KG1 (cell line): ENCODE measurements at places on chromosomes 4 and X.

- no peak for DNase-seq
These were observed 180.3 kb upstream of the MBNL3 start for GRCh38 chrX:132669142-132669541.

- no peak for DNase-seq
These were observed 84.2 kb upstream of the EGFL6 start for GRCh38 chrX:13485167-13485566.

DNA sequence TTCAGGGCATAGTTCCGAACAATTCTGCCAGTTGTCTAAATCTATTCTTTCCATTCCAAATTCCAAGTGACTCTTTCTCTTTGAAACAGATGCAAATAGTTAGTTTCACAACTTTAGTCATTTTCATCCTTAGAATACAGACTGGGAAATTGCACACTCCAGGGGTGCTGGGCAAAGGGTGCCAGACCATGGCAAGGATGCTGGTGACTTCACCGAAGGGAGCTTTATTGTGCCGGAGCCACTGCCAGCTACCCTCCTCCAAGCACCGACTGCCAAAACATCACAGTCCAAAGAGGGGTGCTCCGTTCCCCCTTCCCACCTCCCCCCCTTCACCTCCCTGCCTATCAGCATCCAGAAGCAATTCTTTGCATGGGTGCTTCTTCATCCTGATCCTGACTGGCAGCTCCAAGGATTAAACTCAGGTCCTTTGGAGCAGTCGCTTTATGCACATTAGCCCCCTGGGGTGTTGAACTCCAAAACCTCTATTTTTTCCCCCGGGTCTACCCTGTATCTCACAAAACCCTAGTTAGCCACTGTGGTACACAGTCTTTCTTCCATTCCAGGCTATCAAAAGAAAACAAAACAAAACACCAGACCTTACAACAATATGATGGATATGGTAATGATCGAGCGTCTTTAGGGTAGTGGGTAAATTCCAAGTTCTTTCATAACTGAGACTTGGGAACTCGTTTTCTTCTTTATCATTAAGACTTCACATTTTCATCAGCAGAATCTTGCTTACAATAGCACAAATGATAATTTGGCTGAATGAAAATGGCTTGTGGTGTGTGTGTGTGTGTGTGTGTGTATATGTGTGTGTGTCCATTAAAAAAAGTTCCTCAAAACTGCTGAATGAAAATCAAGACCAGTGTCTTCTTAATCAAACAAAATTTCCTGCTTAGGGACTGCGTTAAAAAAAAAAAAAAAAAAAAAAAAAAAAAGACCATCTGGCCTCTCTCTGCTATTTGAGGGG is 28.7 kb downstream of the MID1 start:
- no peak for DNase-seq

DNA sequence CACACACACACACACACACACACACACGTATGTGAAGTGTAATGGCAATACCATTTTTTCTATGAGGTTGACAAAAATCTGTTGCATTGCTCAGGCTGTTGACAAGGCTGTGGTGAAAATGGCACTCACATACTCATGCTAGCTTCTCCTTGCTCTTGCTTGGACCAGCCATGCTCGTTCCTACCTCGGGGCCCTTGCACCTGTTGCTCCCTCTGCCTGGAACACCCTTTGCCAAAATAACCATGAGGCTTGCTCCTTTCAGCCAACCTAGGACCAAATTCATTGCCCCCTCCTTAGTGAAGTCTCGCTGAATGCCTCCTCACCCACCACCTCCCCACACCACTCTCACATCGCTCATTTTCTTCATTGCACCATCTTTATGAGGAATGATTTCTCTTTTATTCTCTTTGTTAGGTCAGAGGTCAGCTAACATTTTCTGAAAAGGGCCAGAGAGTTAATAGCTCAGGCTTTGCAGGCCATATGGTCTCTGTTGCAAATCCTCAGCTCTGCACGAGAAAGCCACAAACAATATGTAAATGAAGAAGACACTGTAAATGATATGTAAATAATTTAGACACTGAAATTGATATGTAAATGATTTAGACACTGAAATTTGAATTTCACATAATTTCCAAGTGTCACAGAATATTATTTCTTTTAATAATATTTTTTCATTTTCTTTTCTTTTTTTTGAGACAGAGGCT is 13.3 kb downstream of the SLC38A5 start:
- no peak for DNase-seq

DNA sequence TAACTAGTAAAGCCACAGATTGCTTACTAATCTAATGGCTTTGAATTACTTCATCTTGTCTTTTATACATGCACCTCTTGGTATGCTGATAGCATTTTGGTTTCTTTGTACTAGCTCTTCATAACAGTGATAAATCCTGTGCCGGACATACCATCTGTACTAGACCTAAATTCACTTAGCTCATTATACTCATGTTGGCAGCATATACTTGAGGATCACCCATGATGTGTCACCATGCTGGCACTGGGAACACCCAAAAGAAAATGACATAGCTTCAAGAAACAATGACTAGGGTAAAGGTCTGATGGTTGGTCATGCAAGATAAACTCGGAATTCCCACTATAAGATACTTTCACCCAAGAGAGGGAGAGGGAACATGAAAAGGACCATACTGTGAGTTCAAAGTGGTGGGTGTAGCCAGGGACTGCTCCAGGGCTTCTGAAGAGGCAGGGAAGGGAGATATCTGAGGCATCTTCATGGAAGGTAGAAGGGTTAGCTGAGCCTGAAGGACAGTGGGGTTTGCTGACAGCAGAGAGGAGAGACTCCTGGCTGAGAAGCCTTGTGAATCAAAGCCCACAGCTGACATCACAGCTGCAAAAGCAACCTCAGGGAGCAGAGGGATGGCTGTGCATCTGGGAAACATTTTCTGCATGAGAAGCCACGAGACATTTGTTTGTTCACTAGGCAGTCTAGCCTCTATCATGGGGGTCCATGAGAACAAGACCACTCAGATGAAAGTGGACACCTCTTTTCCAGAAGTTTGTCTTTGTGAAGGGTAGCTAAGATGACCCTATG is 314.2 kb downstream of the RAB28 start:
- DNase-seq: no peak

GRCh38 chrX:46327566-46328115 is 217.6 kb downstream of the ZNF674 start:
- no peak for DNase-seq

DNA sequence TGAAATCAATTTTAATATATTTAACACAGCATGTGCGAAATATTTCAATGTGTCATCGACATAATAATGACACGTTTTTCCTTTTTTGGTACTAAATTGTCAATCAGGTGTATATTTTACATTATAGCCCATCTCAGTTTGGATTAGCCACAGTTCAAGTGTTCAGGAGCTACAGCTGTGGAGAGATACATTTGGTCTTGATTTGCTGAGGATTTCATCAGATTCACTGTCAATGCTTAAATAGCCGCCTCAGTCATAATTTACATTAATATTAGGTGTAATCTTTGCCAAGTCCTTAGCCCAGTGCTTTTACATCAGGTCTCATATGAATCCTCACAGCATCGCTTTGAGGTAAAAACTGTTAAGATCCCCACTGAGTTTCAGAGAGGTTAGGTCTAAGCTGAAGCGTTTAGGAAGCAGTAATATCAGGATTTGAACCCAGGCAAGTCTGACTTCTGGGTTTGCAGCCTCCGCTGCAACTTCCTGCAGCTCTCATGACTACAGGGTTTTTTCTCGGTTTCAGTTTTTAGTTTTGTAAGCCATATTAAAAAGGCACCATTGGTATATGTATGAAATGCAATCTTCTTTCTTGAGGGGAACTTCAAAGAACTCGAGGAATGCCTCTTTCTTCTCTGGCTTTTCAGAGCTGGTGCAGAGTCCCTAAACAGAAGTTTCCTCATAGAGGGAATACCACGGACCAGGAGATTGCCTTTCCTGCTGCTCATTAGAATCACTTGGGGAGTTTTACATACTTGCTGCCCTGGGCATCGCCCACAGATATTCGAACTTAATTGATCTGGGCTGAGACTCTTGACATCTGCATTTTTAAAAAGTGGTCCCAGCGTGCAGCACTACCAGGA is 6.4 kb downstream of the MTM1 start:
- DNase-seq: no peak

DNA sequence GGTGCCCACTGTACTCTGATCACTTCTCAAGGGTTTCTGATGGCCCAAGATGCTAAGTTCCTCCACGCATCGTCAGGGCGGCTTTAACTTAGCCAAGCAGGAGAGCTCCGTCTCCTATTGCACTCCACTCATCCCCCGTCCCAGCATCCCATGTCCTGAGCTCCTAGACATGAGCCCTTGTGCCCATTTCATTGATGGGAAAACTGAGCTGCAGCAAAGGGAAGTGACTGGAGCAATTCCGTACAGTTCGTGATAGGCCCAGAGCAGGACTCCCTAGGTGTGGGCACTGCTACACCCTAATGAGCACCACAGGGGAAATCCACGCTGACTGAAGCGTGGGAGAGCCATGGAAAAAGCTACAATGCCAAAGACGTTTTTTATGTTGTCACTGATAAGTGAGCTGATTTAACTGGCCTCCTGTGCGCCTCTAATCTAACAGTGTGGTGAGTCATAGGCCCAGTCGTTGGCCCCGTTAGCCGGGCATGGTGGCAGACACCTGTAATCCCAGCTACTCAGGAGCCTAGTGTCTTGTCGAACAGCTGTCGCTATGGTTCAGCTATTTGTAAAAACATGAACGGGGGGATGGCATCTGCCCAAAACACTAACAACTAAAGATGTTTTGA is 14.9 kb downstream of the NSDHL start:
- no peak for DNase-seq

- no peak for DNase-seq
These were observed 54.7 kb downstream of the CPE start for GRCh38 chr4:165433529-165433928.

- no peak for DNase-seq
These were observed 2.4 kb downstream of the AGTR2 start for GRCh38 chrX:116172976-116173375.

DNA sequence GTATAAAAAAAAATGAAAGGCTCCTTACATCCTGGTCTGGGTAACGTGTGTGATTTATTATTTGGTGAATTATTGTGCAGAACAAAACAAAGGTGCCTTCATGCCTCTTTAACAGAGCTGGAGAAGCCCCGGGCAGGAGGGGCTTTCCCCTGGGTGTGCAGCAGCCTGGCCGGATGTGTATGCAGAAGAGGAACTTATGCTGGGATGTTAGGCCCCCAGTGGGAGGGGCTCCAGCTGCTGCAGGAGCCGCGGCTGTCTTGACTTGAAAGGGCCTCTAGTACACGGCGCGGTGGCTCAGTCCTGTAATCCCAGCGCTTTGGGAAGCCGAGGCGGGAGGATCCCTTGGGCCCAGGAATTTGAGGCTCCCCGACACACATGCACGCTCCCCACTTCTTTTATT is 16.0 kb downstream of the CCNQ start:
- DNase-seq: peak; percentile 30
